Glomerular endothelial cell (primary cell): ENCODE measurements at places on chromosomes 1 and 21.

GRCh38 chr21:29194847-29195246 lies 64.4 kb downstream of the MAP3K7CL start:
- DNase-seq: no peak

- no peak for DNase-seq
These were observed 31.0 kb upstream of the IL19 start for GRCh38 chr1:206739411-206740076.

- DNase-seq: no peak
These were observed 234.7 kb downstream of the TTLL7 start for GRCh38 chr1:83764209-83764608.

GRCh38 chr21:44766014-44766817 lies 35.4 kb downstream of the UBE2G2 start:
- no peak for DNase-seq

DNA sequence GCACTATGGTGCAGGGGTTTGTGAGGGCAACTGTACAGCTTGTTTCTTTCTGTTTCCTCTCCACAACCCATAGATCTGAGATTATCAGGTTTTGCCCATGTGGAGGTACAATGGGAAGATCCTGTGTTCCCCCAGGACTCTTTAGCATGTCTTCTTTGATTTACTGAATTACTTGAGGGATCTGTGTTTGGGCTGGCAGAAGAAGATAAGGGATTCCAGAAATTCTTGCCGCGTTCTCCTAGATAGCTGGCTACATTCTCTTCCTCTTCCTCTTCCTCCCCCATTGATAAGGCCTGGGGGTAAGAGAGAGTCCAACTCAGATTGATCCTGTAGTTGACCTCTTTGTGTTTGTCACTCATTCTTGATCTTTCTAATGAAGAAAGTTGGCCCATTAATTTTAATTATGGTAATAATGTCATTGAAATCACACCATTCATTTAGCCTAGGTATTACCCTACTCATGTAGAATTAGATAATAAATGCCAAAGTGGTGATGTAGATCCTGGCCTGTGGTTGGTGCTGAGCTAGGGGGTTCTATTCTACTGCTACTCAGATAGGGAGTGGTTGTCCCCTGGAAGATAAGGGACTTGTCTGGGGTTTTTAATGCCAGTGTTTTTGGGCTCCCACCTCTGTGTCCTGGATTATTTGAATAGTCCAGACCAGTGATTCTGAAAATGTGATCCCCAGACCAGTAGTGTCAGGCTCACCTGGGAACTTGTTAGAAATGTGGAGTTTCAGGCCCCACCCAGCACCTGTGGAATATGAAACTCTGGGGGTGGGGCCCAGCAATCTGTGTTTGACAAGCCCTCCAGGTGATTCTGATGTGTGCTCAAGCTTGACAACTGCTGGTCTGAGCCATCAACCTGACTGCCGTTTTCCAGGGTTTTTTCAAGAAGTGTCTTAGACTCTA lies 122.2 kb downstream of the NOS1AP start:
- DNase-seq: no peak

- peak; percentile 22 for DNase-seq
These were observed 25.5 kb downstream of the ETV3L start for GRCh38 chr1:157073944-157074685.

DNA sequence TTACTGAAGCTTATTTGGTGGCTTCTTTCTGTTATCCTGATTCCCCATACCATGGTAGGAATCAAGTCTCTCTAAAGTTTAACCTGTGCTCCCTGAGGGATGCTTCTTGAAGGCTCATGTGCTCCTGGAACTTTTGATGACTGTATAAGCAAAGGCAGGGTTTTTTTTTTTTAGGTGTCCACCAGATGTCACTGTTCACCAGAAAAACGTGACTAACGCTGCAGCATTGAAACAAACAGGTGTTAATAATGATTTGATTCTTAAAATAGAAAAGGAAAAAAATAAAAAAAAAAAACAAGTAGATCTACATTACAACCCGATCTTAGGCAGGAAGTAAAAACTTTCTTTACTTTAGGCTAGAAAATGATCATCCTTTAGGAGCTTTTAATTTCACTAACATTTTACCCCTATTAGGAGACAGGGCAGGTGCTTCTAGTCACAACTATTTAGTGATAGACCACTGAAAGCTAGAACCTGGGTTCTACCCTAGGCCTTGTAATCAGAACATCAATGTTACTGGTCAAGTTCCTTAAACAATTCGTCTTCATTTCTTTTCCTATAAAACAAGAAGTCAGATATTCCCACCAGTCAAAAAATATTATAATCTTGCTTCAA lies 223.0 kb downstream of the PLA2G4A start:
- peak; percentile 31 for DNase-seq

DNA sequence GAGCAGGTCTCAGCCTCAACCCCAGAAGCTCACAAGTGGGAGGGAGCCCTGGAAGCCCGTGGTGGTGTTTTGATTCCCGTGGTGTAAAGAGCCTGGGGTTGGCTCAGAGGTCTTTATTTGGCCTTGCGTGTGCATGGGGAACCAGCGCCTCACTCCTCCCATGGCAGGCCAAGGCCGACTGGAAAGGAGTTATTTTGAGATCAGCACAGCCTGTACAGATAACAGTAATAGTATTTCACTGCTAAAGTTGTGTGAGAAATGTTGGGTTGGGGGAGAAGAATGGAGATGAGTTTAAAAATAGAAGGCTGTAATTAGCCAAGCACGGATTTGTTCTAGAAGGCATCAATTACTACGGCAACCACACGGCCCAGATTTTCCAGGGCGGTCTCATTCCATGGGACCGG lies 186.5 kb downstream of the DYRK1A start:
- DNase-seq: no peak

GRCh38 chr1:200028586-200029034 lies 1.1 kb downstream of the NR5A2 start:
- DNase-seq: no peak

- DNase-seq: no peak
These were observed 29.6 kb downstream of the SLC37A1 start for GRCh38 chr21:42543106-42543847.

GRCh38 chr1:55234016-55234415 lies 18.9 kb upstream of the USP24 start:
- no peak for DNase-seq

GRCh38 chr1:20958430-20958829 lies 171.3 kb upstream of the HP1BP3 start:
- no peak for DNase-seq

GRCh38 chr1:152933196-152933595 lies 13.8 kb upstream of the SPRR5 start:
- no peak for DNase-seq

DNA sequence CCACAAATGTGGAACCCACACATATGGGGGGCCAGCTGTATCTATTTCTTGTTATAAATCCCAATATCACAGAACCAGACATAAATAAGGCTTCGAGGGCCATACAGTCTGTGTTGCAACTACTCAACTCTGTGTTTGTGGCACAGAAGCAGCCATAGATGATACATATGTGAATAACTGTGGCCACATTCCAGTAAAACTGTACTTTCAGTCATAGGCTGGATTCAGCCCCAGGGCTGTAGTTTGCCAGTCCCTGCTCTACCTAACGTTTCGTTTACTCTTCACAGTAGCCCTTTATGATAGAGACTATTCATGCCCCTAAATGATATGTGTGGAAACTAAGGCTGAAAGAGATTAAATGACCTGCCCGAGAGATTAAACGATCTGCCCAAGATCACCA lies 48.7 kb downstream of the FHAD1 start:
- no peak for DNase-seq

DNA sequence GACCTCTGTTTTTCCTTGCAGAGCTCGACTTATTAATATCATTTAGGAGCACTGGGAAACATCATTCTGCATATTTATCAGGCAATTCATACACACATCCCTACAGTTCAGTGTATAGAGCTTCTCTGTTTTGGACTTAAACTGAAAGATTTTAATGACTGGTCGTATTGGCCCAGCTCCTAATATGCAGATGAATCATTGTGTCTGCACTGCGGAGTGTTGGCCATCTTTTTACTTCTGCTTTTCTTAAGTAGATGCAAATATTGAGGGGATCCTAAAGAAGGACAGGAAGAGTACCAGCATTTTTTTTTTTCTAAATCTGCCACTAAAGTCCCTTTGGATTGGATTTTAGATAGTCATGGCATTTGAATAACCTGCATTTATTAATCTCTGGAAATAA lies 154.8 kb downstream of the BACH1 start:
- DNase-seq: no peak

GRCh38 chr1:45953934-45954847 lies 150.8 kb downstream of the MAST2 start:
- DNase-seq: no peak

DNA sequence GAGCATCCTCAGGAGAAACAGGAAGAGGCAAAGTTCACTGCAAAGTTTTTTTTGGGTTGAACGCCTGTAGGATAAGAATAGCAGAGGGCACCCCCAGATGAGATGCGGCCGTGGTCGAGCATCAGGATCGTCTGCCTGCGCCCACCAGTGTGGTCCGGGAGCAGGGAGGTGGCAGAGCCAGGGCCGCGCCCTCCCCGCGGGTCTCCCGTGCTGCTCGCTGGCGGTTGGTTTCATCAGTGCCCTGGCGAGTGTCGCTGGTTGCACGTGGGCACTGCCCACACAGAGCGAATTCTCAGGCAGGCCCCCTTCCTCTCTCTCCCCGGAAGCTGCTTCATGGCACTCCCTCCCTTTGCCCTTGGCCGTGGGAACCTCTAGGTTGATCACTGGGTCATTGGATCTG lies 120.0 kb downstream of the PCBP3 start:
- DNase-seq: no peak

GRCh38 chr1:55037733-55038551 lies 1.4 kb upstream of the PCSK9 start:
- DNase-seq: no peak

GRCh38 chr1:234955107-234955731 lies 173.4 kb downstream of the TOMM20 start:
- DNase-seq: no peak

DNA sequence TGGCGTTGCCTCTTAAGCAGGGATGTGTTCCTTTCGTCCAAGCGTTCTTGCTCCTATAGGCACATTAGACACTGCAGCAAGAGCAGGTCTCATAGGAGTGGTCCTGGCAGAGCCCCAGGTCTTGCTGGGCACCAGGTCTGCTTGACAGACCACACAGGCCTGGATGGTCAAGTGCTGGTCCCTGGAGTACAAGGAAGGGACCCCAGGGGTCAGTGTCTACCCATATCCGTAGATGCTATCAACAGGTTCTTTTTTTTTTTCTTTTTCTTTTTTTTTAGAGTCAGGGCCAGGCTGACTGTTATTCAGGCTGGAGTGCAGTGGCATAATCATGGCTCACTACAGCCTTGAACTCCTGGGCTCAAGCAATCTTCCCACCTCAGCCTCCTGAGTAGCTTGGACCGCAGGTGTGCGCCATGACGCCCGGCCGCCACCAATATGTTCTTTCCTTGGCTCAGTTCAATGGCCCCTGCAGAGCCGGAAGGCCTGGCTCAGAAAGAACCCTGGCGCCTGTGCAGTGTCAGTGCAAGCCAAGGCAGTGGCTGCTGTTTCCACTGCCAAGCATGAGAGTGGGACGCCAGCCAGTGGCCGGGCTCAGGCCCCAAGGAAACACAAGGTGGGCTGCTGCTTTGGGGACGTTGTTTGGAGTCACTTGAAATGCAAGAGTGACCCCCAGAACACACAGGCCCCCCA lies 10.0 kb upstream of the TNFRSF8 start:
- no peak for DNase-seq

DNA sequence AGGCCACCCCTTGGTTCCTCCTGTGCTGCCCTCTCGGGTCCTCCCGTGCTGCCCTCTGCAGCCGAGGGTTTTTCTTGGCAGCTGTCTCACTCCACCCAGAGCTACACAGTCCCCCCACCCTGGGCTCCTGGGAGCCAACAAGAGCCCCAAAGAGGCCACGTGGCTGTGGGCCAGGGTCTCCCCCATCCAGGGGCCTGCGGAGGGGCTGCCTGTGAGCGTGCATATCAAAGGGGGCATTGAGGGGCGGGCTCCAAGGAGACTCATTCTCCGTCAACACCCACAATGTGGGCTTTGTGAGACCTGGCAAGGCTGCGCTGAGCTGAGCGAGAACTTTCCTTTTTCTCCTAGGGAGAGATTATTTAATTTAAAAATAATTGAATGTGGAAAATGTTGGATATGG lies 108.7 kb upstream of the ARHGEF16 start:
- no peak for DNase-seq

- no peak for DNase-seq
These were observed at the start of gene SLC30A10 for GRCh38 chr1:219927956-219928790. Gene SLC30A10 (minus strand): TSS chr1:219928557. CDS start chr1:219928440, 117 bp downstream.

- DNase-seq: no peak
These were observed 131.0 kb downstream of the ROR1 start for GRCh38 chr1:63904826-63905225.

- no peak for DNase-seq
These were observed 63.0 kb upstream of the RGS7 start for GRCh38 chr1:241419986-241420385.

- DNase-seq: no peak
These were observed 31.1 kb downstream of the NRDC start for GRCh38 chr1:51847294-51847920.

- DNase-seq: no peak
These were observed 8.1 kb upstream of the RNF187 start for GRCh38 chr1:228478912-228479711.

GRCh38 chr21:44529503-44530125 lies 10.4 kb downstream of the KRTAP10-1 start:
- DNase-seq: no peak

DNA sequence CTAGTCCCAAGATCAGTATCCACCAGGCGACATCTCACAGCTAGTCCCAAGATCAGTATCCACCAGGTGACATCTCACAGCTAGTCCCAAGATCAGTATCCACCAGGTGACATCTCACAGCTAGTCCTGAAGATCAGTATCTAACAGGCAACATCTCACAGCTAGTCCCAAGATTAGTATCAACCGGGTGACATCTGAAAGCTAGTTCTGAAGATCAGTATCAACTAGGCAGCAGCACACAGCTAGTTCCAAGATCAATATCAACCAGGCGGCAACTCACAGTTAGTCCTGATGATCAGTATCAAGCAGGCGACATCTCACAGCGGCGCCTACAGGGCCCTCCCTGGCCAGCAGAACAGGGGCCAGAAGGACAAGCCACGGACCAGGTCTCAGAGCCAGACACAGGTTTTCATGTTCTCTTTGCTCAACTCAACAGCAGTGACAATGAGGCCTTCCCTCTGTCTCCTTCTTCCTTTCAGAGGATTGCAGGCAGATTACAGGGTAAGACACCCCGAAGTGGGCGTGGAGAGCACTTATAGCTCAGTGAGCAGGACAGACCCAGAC lies 32.5 kb downstream of the NPHP4 start:
- DNase-seq: no peak
